Suppressor macrophage treated with lipopolysaccharide for 4 hours (primary cell): ENCODE measurements at places on chromosomes 6 and 20.
A peak's percentile ranks its signal among the peaks of the same experiment; 100 is the strongest.

DNA sequence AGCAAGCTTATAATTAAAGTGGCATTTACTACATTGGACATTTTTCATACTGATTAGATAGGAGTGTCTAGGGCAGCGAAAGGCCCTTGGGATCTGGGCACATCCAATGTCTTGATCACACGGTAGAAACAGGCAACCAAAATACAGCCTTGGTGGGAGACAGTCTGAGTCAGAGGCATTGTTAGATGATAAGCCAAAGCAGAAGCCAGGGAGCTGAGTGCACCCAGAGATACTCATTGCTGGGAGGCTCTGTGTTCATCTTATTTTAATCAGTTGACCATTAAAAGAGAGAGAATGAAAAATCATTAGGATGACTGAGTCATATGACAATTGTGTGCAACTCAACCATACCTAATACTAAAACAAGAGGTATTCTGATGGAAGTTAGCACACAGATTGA is 109.5 kb downstream of the LCA5 start:
- no peak for DNase-seq

GRCh38 chr20:62761759-62762131 is 34.5 kb upstream of the MRGBP start:
- DNase-seq = no peak

GRCh38 chr20:58102744-58103516 is 125.5 kb downstream of the ANKRD60 start:
- DNase-seq = no peak

DNA sequence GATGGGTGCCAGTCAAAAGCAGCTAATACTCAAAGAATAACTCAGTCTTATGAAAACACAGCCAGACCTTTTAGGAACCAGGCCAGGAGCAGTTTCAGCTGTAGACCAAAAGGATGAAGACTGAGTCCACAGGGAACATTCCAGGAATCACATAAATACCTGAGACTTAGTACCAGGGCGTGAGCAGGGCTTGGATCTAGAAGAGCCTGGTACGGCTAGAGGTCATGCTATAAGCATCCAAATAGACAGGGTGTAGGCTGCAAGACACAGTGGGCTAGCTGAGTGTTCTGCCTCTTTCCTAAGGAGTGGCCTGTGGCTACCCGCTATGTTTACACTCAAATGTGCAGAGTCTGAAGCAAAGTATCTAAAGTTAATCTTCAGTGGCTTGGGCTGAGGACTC is 29.5 kb upstream of the LRRC1 start:
- DNase-seq = no peak

DNA sequence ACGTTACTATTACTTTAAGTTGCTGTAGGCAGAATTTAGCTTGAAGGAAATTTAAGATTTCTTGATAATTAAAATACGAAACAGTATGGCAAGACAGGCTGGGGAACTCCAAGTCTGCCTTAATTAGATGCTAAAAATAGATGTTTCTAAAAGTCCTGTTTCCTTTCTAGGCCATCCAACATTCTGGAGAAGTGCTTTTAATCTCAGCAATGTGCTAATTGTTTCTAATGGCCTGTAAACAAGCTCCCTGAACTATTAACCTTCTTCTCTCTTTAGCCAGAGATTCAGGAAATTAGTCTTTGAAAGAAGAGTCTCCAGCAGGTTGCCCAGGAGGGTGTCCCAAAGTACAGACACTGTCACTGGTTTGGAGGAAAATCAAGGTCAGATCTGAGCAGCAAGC is 677.3 kb upstream of the AGPAT4 start:
- DNase-seq = no peak

DNA sequence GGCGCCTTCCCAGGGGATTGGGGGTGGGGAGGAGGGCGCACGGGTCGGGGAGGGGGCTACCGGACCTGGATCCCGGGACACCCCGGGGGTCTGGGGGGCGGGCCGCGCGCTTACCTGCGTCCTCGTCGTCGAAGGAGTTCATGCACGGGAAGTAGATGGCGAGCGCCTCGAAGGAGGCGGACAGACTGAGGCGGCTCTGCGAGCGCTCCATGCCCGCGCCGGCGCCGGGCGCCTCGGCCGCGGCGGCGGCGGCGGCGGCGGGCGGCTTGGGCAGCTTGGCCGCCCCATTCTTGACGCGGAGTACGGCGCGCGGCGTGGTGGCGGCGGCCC is 320 bp downstream of the RIMS4 start:
- DNase-seq = no peak

DNA sequence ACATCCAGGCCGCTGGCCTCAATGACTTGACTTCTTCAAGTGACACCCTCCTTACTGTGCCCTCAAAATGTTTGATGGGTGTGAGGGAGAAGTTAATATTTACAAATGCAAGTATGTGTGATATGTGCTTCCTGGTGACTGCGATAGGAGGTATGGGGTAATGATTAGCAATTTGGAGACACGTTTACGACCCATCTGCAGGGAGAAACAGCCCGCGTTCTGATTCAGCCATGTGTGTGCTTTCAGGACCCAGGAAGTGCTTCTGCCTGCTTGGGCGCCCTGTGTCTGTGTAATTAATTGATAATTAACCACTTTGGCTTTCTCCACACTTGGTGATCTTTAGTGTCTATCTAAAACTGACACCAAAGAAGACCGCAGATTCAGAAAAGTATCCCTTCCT is 25.0 kb downstream of the SIRPA start:
- DNase-seq = no peak

- DNase-seq = no peak
These were observed 264.3 kb downstream of the TFAP2C start for GRCh38 chr20:56893226-56893917.

GRCh38 chr20:51322164-51322707 is 220.3 kb downstream of the NFATC2 start:
- no peak for DNase-seq

DNA sequence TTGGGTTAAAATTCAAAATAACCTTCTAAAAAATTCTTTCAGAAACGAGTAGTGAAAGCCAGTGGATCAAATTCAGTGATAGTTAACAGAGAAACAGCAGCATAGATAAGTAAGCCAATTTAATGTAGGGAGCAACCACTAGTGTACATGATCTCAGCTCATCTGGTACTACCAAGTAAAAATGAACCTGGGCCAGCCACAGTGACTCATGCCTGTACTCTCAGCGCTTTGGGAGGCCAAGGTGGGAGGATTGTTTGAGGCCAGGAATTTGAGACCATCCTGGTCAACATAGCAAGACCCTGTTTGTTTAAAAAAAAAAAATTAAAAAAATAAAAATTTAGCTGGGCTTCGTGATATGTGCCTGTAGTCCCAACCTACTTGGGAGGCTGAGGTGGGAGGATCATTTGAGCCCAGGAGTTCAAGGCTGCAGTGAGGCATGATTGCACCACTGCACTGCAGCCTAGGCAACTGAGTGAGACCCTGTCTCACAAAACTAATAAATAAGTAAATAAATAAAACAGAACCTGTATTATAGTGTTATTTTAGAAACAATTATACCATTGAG is 32.4 kb downstream of the CBFA2T2 start:
- no peak for DNase-seq

DNA sequence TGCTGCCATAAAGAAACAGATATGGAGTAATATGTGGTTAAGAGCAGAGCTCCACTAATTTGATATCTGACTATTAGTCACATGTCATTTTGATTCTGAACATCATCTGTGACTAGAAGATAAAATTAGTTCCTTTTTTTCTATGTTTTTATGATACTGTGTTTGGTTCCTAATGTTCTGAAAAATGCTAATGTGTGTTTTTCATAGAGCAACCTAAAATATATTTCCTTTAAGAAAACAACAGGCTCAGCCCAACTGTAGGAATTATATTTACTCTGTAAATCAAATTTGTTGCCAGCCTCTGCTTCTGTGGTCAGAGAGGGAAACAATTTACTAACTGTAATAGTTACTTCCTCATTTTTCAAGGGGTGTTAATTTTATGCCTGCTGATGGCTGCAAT is 33.3 kb upstream of the TXLNB start:
- peak; percentile 58 for DNase-seq

DNA sequence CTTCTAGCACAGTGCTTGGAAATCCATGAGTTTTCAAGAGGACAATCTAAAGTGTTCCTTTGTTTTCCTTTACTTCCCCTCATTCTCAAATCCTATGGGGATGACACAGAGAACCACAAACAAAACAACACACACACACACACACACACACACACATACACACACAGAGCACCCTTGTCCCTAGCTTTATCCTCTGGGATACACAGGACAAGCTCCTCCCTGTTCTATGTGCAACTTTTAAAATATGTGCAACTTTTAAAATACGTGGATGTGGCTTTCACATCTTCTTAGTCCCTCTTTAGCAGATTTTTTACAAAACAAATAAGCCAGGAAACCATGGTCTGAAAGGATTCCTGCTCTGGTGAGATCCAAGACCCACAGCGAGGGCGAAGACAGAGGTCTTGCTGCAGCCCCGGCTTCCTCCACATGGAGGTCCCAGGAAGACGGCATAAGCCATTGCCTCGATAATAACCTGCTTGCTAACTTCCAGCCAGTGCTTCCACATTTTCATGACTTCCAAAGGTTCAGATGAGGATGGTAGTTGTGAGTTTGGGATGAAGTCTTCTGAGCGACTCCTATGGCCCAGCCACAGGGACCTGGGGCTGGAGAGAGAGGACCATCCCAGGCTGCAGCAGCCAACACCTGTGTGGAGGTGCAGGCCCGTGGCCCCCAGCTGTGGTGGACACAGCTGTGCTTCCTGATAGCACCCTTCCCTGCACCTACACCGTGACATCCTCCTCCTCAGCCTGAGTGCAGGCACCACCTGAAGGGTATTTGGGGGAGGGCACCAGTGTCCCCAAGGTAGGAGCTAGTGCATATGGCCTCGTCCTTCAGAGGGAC is 62.8 kb upstream of the CD93 start:
- no peak for DNase-seq

- DNase-seq = no peak
These were observed 15.8 kb downstream of the PROCR start for GRCh38 chr20:35187584-35188190.

DNA sequence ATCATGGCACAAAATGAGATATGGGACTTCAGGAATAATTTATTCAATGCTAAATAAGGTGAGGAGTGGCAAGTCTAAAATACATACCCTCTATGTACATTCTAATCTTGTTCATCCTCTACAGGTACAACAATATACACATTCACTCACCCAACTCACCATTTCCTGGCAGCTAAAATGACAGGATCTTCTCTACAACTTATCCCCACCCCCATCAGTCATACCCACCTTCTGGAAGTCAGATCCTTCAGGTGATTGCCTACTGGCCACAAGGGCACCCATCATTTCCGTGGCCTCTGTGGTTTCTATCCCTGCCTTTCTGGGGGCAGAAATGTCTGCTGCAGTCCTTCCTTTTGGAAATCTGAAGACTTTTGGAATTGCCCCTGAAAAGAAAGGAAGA is 22.8 kb upstream of the CRIP3 start:
- no peak for DNase-seq

- peak; percentile 0 for DNase-seq
These were observed 757 bp upstream of the SAMD3 start for GRCh38 chr6:130223508-130223907.

DNA sequence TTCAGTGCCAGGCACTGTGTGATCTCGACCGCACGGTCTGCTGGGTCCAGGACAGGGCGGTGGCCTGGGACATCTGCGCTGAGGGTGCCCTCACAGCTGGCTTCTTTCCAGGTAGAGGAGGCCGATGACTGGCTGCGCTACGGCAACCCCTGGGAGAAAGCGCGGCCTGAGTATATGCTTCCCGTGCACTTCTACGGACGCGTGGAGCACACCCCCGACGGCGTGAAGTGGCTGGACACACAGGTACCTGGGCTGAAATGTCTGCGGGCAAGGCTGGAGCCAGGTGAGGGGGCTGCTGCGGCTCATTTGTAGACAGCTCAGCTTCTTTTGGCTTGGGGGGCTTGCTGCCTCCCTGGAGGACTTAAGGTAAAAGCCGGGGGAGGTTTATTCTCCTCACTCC is 26.6 kb downstream of the PYGB start:
- DNase-seq = no peak

DNA sequence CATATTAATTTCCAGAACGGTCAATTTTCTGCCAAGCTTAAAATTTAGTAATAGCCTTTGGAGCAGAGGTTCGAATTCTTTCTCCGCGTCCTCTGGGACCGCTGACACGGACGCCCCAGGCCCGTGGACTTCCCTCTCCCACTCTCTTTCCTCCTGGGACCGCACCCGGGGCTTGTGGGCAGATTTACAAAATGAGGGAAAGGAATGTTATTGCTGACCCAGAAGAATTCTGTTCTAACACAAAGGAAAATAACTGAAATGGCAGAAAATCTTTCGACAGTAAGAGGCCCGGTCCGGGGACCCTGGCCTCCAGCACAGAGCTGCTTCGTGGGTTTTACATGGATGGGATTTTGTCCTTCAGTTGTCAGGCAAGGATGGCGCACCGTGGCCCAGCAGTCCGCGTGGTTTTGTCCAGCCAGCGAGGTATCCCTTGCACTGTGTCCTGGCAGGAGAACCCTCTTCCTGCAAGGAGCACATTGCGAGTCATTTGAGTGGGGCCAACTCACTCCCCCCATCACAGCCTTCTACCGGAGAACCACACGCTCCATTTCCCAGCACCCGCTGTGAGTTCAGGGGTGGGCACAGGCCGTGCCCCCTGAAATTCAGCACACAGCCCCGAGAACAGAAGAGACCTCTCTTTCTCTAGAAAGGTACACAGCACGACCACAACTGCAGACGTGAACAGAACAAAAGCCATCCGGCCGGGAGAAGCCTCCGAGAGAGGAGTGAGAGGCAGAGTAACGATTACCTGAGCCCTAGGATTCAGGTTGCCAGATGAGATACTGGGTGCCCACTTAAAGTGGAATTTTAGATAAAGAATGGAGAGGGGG is 106.0 kb upstream of the AFDN start:
- no peak for DNase-seq

GRCh38 chr20:44113618-44114376 is 73.2 kb downstream of the JPH2 start:
- DNase-seq = no peak

DNA sequence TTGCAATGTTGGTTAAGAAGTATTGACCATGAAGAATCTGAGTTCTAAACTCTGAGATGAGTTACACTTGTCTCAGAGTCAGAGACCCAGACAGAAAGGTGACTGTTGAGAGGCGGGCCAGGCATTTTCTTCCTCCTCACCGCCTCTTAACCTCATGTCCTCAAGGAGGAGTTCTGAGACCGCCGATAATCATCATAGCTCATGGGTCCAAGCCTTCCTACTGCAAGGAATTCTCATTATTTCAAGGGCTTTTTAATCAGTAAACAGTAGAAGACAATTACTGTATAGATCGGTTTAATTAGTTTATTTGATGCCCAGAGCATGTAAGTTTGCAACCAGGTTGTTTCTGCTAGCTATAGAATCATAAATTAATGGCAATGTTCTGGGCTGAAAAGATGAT is 382.4 kb upstream of the MMS22L start:
- no peak for DNase-seq

DNA sequence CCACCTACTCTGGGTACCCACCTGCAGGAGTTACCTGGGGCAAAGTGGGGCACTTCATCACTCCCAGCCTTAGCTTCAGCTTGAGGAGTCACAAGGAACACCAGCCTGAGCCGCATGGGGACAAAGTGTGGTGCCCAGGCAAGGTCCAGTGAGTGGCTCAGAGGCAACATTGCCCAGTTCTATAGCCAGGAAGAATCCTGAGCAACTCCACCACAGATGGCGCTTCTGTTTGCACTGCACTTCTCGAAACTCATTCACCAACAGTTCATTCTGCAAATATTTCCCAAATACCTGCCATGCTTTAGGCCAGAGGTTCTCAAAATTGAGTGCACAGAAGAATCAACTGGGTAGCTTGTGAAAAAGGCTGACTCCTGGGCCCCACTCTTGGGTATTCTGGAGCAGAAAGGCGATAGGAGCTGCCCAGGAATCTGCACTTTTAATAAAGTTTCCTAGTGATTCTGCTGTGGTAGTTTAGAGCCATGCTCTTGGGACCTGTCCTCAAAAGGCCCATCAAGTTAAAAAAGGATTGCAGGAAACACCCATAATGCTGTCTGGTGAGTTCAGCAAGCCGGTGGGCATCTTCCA is 83.1 kb downstream of the VEGFA start:
- DNase-seq = no peak
